ENCODE measurements at places on chromosomes 11 and 22.

DNA sequence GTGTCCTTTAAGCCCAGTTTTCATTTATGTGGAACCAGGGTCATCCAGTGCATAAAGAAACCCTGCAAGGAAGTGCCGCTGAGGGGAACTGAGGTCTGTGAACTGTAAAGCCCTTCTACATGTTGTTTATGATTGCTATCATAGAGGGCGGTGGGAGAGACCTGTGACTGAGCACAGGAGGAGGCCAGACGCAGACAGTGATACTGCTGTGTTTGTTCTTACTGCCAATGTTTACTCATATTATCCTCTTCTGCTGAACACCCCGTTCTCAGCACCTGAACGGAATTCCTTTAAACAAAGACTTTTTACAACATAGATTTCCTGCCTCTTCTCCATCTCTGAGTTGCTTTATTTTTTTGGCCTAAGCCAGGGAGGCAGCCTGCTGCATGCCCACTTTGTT is 967 bp upstream of the GALNT18 start:
- no peak for DNase-seq

DNA sequence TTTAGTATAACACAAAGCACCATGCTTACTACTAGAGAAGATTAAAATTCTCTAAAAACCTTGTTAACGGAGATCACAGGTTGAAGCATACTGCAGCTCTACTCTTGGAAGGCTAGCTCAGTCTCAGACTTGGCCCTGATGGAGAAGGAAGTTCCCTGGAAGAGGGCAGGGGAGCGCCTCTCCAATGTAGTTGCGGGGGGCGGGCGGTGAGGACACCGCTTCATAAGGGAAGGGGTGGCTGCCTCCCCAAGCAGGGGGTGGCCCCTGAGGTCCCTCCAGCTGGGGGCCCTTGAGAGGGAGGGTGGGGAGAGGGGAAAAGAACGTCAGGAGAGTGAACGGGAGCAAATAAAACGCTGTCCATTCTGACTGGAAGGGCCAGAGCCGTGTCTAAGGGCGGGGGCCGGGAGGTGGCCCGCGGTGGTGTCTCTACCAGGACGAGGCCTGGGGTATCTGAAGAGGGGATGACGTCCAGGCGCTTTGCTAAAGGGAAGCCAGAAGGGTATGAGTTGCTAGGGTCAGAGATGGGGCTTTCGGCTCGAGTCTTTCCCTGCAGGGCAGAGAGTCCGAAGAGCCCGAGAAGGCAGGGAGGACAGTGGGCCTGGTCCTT is 553 bp upstream of the USP47 start:
- no peak for DNase-seq

GRCh38 chr22:48090332-48090672 is 1327.9 kb downstream of the TBC1D22A start:
- no peak for DNase-seq

DNA sequence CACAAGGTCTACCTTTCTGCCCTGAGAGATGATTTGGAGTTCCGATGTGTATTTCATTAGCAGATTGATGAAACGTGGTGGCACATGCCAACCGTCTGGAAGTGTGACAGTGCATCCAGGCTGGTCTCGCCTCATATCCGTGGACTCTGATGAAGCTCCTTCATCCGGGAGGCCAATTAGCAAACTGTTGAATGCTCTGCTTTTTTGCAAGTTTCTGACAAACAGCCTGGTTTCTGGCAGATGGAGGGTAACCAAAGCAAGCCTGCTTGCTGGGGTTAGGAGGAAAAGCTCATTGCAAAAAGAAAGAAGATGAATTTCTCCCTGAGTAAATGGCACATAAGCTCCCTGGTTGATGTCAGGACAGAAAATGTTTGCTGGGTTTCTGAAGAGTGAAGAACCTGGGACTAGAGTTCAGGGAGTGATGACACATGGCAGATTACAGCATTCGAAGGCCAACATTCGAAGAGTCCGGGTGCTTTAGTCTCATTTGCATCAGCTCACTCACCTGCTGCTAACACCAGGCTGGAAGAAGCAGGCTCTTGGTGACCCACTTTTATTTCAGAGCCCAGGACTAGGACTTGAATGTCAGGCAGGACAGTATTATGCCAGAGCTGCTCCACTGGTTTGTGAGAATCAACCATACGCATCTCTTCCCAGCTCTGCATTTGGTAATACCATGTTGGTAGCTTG is 135.9 kb upstream of the TTC12 start:
- DNase-seq, result no peak

DNA sequence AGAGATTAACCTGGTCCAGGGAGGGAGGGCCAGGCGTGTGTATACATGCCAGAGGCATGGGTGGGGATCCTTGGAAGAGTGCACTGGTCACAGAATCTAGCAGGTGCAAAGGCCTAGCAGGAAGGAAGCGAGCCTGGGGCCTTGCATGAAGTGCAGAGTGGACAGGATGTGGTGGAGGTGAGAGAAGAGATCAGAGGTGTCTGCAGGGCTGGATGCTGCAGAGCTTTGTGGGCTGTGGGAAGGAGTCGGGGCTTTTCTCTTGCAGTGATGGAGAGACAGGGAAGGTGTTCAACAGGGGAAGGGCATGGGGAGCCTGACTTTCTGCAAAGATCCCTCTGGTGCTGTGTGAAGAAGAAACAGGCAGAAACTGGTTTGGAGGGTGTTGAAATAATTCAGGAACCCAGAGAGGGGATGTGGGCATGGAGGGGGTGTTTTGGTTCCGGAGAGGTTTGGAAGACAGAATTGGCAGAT is 2.5 kb upstream of the TPST2 start:
- DNase-seq, result no peak

- no peak for DNase-seq
These were observed 465.5 kb downstream of the INSC start for GRCh38 chr11:15580056-15580774.

GRCh38 chr22:26516503-26516902 is 4.2 kb upstream of the TFIP11 start:
- DNase-seq, result no peak

DNA sequence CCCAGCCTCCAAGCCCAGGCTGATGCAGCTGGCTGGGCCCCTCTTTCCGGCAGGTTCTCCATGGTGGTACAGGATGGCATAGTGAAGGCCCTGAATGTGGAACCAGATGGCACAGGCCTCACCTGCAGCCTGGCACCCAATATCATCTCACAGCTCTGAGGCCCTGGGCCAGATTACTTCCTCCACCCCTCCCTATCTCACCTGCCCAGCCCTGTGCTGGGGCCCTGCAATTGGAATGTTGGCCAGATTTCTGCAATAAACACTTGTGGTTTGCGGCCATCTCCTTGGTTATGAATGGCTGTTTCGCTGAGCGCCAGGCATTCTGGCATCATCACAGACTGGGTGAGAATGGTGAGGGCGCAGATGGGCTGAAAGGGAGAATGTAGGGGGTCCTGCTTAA is 3.6 kb downstream of the PRDX5 start:
- no peak for DNase-seq

GRCh38 chr11:47924184-47924691 is 56.1 kb upstream of the PTPRJ start:
- no peak for DNase-seq

DNA sequence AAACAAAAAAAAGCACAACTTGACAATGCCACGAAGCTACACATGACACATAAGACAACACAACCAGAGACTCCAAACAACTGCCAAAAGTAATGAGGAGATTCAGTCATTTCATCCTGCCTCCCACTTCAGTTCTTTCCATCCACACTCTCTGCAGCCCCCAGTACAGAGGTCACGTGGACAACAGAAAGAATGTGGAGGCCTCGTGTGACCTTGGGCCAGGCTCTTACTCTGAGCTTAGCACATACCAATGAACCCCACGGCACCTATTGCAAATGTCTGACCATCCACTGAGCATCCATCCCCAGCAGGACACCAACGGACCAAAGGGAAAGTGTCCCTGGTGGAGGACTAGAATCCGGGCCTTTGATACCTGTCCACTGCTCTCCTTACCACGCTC is 12.5 kb downstream of the CBX7 start:
- no peak for DNase-seq

- DNase-seq, result no peak
These were observed 367.6 kb downstream of the SOX6 start for GRCh38 chr11:15988693-15989231.

DNA sequence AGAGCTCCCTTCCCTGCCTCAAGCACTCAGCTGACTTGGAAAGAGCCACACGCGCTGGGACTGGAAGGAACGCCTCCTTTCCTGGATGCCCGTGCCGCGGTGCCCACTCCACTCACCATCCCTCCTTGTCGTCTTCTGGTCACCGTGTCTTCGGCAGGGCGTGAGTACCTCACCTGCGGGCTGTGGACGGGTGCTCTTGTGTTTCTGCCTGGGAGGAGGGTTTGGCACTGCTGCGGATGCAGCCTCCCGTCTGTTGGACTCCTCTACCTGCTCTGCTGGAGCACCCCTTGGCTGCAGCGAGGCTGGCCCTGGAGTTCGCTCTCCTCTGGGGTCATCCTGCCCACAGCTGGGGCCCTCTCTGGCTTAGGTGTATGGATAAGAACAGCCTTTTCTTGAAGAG is 612.7 kb downstream of the BRD1 start:
- no peak for DNase-seq

- no peak for DNase-seq
These were observed 3.1 kb upstream of the COMMD9 start for GRCh38 chr11:36292311-36292722.

DNA sequence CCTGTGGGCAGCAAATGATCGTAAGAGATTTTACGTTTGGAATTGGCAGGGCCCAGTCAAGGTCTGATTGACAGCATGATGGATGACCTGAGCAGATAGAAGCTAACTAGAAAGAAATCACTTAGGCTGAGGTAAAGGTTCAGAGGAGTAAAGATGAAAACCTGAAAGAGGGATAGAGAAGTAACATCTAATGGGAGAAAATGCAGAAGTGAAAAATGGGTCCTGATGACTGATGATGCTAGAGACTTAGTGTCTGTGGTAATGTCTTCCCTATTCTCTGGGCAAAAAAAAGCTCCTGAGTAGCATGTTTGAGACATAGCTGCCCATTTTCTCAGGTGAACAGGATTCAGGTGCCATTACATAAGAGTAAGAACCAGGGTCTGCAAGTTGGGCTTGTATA is 628.8 kb upstream of the ANO5 start:
- no peak for DNase-seq

DNA sequence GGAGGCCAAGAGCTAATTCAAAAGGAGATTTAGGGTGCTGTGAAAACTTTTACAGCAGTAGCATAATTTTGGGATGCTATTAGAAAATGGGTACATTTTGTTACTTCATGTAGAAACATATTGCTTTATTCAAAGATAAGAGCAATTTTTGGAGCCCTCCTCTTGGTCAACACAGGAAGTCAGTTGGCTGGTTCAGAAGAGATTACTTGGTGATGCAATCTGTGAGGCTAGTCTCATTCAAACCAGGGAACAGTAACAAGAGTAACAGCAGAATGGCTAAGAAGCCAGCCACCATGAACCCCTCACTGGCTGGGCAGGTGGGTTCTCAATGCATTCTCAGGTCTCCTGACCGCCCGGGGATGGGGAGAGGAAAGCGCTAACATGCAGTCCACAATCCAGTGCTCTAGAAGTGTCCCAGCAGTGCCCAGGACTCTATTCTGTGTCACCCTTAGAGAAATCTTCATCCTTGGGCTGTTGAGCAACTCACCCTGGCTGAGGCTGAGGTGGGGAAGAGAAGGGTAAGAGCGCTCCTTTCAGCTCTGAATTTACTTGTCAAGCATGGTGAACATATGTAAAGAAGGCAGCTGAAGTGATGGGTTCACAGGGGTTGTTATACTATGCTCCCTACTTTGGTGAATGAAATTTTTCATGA is 262.2 kb upstream of the UBASH3B start:
- DNase-seq, result no peak

DNA sequence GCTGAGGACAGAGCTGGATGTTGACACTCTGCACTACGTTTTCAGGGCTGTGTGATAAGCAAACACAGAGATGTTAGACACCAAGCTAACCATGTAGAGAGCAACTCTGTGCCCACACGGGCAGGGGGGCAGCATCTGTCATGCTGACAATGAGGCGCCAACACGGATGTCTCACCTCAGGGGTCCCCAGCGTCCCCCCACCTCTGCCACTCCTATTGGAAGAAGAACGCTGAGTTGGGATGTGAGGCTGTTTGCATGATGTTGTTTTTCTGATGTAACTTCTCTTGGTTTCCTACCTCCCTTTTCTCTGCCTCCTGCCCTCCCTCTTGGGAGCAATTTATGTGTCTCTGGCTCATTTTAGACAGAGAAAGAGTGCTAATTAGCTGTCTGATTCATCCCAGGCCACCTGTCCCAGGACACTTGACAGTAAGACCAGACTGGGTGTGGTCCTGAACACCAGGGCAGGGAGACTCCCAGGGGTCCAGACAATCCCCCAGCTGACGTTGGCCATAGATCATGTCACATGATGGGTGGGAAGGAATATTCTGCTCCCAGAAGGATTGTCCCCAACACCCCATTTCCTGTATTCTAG is 89.2 kb upstream of the NCAM1 start:
- no peak for DNase-seq

GRCh38 chr11:33829430-33830141 is 55.3 kb upstream of the FBXO3 start:
- peak; percentile 37 for DNase-seq

DNA sequence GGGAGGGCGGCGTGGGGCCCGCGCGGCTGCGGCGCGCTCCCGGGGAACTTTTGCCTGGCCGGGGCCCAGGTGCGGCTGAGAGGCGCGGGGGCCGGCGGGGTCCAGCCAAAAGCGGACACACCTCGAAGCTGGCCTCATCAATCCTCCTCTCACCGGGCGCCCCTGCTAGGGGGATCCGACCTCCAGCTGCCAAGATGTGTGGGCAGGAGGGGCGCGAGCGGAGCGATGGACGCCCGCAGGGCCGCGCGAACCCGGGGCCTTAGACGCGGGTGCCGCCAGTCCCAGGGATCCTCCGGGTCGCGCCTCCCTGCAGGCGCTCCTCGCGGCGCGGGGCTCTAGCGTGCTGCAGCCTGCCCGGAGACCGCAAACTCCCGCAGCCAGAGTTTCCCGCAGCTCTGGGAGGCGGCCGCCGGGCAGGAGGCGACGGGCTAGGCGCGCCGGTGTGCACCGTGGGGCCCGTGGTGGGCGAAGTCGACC is 785 bp downstream of the IGSF9B start:
- DNase-seq, result no peak

GRCh38 chr11:10625281-10625981 is 57.0 kb upstream of the LYVE1 start:
- no peak for DNase-seq

DNA sequence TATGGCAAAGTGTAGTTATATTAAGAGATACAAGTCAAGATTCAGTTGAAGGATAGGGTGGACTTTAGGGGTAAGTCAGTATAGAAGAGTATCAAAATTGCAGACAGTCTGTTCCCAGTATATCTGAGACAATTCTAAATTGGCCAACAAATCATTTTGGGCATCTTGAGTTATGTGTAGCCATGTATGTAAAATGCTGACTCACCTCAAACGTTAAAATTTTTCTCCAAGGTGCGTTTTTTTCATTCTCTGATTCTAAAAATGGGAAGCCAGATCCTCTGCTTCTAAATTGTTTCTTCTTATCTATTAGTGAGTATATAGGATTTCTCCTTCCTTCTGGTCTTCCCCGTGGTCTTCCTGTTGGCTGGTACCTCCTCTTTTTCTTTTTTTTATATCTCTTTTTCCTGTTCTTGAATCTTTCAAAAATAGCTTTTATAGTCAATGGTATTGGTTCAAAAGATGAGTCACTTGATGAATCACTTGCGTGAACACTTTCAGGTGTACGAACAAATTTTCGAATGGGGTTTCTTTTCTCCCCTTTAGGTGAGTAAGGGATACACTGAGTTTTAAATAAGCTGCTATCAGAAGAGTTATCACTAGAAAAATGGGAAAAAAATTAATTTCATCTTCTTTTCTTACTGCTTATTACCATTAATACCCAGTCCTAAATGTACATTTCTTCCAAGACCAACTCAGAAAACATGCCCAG is 3.2 kb downstream of the TAF1D start:
- DNase-seq, result no peak

GRCh38 chr11:11860103-11860979 is 18.6 kb downstream of the USP47 start:
- no peak for DNase-seq
